ENCODE measurements at places on chromosomes 3 and 15. TPM values are rescaled to one million over a fixed set of nuclear protein-coding genes. Genes with fewer than 3 reads are reported as not detected.
A peak's percentile ranks its signal among the peaks of the same experiment; 100 is the strongest.

- no peak for DNase-seq
Observed at GRCh38 chr3:105649480-105649879, 219.3 kb downstream of the CBLB start.

- no peak for DNase-seq
Observed at GRCh38 chr3:16028604-16029003, 145.9 kb upstream of the GALNT15 start.

The CPNE4 gene
- polyA plus RNA-seq = 0.38 TPM

The PP2D1 gene
- polyA plus RNA-seq = not detected

The SEC61A1 gene
- 265 TPM for polyA plus RNA-seq

DNA sequence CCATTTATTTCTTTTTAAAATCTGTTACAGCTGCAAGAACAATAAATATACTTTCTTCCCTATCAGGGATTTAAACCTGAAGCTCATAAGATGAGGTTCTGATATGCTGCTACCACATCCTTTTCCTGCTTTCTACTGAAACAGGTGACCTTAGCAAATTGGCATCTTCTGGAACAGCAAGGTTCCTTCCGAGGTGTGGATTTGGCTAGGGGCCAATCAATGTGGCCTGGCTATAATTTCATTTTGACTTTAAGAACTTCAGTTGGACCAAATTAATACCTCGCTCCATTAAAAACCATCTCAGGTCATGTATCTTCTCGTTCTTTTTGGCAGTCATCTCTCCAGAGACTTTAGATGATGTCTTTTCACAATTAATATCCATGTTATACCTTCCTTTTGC is 53.4 kb upstream of the C3orf80 start:
- no peak for DNase-seq

DNA sequence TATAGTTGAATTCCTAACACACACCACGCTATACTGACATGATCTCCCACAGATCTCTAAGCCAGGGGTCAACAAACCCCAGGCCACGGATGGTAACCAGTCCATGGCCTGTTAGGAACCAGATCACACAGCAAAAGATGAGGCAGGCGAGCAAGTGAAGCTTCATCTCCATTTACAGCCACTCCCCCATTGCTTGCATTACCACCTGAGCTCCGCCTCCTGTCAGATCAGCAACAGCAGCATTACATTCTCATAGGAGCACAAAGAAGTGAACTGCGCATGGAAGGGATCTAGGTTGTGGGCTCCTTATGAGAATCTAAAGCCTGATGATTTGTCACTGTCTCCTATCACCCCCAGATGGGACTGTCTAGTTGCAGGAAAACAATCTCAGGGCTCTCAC is 2.7 kb downstream of the PDCD7 start:
- no peak for DNase-seq

DNA sequence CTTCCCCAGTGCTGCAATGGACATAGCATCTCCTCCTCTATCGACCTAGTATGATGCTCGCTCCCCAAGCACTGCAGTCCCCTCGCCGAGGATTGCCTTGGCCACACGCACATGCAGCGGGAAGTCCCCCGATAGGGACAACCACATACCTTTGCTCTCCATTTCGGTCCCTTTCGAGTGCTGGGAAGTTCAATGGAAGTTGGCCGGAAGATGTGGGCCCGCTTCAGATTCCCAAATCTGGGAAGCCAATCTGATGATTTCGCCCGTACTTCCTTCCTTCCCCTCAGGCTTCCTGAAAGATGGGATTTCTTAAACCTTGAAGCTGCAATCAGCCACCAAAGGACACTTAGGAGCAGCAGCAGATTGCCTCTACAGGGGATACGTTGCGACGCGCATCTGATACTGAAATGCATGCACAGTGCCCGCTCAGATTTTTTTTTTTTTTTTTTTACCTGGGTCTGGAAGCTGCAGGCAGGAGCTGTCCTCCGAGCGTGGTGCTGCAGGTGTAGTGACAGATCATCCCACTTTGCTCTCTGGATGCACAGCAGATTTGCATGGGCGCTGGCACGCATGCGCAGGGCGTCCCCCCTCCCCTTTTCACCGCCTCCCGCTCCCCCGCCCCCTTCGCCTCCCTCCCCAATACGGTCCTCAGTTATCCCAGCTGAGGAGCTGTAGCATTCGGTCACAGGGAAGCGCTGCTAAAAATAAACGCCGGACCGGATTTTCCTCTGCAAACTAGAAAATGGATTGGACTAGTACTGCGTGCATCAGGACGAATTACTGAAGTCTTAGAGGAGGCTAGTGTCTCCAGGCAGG is at the start of gene FGF12:
FGF12 (minus strand) TSS at position 510 of the 816 bp plus-strand sequence.
- no peak for DNase-seq

GRCh38 chr3:105679951-105680350 is 188.9 kb downstream of the CBLB start:
- DNase-seq = no peak

The DGKG gene
- polyA plus RNA-seq = 4.8 TPM

DNA sequence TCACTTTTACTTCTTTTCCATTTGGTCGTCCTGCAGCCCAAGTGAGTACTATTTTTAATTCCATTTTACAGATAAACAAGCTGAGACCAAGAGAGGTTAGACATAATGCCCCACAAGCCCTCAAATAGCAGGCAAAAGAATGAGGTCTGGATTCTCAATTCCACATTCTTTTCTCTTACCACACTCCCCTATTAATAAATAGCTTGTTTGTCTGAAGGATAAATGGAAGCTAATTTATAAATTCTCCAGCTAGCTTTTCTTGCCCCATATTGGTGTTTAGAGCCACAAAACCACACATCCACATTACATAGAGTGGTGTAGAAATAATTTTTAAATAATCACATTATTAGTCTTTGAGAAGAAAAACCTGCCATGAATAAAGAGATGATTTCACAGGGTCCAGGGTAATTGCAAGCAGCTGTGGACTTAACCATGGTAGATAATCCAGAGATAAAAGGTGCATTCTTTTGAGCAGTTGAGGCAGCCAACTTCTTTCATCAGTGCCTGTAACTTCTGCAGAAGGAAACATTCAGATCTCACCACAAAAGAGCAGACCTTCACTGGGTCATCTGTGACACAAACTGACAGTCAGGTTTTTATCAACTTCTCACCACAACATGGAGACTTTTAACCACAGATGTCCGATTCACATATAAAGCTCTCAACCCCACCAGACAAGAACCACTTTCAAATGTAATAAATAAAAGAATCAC is 313.4 kb upstream of the STT3B start:
- peak; percentile 84 for DNase-seq
